ENCODE measurements at places on chromosomes 6 and 20.

GRCh38 chr20:2874456-2874855 lies 1.2 kb downstream of the PTPRA start:
- no peak for DNase-seq

DNA sequence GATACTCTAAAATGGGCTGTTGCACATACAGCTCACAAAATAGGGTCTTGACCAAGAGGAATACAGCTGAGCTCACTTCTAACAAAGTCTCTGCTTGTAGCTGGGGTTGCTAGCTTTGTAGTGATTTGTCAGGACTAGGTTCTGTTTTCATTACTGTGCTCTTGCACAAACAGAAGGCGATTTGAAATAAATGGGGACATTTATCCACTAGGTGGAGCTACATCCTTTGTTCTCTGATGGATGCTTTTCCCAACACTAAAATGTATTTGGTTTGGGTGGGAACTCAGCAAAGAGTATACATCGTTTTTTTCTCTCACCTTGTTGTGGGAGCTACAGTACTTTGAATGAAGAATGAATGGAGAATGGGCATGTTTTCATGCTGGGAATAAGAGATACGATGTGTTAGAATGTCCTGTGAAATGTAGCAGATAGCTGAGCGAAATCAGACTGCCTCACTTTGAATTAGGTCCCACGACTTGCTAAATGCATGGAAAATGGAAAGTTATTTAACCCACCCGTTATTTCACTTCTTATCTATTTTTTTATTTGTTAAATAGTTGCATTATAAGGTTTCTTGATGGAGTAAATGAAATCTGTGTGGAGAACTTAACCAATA lies 494.7 kb upstream of the MAP3K7 start:
- DNase-seq, result no peak

DNA sequence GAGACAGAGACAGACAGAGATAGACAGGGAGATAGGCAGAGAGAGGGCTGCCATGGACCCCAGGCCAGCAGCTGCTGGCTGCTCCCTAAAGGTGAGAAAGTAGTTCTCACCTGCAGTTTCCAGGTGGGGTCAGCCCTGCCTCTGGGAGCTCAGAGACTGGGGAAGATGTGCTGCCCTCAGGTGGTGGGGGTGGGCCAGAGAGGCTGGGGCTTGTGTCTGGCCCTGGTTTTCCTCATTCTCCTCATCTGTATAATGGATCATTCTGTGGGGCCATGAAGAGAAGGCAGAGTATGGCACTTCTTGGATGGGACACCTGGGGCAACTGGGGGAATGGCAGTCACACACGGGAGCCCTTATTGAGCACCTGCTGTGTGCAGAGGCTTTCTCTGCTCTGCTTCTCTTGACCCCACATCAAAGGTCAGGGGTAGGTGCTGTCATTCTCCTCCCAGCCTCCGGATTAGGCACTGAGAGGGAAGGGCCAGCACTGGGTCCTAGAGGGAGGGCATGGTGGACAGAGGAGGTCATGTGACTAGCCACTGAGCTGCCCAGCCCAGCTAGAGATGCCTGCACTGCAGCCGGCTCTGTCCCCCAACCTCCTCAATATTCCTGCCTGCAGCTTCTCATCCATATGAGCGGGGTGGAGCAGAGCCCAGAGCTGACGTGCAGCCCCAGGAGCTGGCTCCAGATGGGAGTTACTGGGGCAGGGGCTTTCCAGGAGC lies 4.1 kb downstream of the ANGPT4 start:
- DNase-seq, result no peak

DNA sequence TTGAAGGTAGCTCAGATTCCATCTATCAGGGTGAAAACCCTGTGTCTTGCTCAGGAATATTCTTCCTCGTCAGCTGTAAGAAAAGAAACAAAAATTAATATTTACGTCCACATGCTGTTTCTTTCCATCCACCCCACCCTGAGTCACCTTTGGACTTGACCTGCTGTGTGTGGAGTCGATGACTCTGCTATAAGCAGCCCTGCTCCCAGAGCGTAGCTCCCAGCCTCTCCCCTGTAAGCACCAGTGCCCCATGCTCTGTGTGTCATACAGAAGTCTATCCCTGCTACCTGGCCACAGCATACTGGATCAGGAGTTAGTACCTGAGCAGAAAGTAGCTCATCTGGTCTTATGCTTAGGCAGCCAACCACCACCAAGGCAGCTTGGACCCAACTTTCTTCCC lies 223.6 kb downstream of the SOD2 start:
- DNase-seq, result no peak

GRCh38 chr6:34213772-34214171 lies 22.9 kb upstream of the HMGA1 start:
- no peak for DNase-seq

DNA sequence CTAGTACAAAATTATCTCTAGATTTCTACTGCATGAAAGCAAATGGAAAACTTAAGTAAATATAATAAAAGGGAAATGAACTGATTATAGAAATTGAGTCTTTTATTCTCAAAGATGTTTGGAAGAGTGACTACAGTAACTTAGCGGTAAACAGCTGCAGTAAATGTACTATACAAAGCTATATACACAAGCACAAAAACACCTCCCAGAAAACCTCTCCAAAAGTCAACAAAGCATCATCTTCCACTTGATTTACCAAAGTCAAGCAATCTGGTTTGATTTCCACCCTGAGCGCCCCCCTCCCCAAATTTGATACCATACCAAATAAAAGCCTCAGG lies 142.1 kb upstream of the SHLD1 start:
- DNase-seq, result no peak

- no peak for DNase-seq
These were observed 89.7 kb downstream of the SMPDL3A start for GRCh38 chr6:122878796-122879195.

DNA sequence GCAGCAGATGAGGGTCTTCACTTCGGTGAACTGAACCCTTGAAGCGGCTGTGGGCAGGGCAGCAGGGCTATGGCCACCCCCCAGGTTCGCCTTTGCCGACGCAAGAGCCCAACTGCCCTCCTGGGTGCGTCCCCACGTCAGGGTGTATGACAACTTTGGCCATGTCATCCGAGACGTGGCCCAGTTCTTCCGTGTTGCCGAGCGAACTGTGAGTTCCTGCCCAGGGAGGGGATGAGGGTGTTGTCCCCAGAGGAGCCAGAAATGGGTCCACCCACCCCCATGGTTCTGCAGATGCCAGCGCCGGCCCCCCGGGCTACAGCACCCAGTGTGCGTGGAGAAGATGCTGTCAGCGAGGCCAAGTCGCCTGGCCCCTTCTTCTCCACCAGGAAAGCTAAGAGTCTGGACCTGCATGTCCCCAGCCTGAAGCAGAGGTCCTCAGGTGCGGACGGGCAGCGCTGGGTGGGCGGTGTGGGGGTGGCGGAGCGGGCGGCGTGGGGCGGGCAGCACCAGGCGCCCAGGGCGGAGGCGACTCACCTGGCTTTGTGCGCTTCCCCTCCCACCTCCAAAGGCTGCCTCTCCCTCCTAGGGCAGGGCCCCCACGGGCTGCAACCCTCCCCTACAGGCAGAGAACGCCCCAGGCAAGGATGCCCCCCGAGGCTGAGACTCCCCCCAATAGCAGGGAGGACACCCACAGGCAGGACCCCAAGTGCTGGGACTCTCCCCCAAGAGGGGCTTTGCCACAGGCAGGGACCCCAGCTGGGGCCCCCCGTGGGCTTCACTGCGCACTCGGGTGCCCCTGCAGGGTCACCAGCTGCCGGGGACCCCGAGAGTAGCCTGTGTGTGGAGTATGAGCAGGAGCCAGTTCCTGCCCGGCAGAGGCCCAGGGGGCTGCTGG lies 6.2 kb upstream of the TNFRSF6B start:
- no peak for DNase-seq

- DNase-seq, result no peak
These were observed 23.2 kb upstream of the RIN2 start for GRCh38 chr20:19734811-19735210.

- DNase-seq, result no peak
These were observed 95.2 kb upstream of the BTN3A2 start for GRCh38 chr6:26269531-26270485.

GRCh38 chr6:133817460-133818047 lies 71.4 kb upstream of the TCF21 start:
- DNase-seq, result no peak

DNA sequence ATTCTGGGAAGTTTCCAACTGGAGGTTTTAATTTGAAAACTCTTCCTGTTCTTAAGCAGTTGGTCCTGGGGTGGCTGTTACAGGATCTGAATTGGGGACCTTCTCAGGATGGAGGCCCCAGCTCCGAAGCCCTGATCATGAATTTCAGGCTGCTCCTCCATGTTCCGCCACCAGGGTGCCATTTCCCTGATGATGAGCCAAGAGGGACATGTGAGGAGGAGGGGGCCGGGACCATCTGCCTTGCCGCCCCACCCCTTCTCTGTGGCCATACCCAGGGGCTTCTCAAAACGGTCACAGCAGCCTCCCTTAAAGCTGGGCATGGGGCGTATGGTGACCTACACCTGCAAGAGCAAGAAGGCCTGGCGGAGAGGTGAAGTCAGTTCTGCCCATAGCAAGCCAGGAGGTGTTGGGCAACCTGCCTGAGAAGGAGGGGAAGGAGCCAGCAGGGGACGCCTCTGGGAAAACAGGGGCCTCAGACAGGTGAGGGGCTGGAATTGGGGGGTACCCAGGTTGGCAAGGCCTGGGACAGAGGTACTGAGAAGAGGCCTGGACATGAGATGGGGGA lies 3.6 kb upstream of the BAK1 start:
- DNase-seq, result no peak

- DNase-seq, result no peak
These were observed 190.8 kb upstream of the BMP2 start for GRCh38 chr20:6576726-6577125.

DNA sequence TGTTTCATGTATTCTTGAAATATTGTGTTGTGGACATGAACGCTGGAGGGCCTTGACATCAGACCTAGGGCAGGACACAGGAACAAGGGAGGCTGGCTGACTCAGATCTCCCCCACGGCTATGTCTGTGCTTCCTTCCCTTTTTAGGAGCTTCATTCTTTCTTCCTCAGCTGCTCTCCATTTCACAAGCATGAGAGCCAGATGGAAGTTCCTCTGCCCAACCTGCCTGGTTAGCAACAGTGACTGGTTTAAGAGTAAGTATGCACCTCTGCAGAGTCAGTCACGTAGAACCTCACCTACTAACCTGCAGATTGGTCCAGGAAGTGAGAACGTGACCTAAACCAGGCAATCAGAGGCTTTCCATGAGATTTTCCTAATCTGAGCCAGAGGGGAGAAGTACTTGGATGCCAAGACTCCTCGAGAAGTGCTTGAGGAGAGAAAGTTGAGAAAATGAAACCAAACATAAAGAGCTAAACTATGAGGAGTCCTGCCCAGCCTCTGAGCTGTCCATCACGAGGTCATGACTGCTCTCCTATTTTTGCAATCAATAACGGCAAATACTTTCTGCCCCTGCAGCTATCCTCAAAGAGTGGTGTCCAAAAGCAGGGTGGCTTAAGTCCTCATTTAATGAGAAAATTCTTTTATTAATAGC lies 465.2 kb upstream of the CITED2 start:
- no peak for DNase-seq

DNA sequence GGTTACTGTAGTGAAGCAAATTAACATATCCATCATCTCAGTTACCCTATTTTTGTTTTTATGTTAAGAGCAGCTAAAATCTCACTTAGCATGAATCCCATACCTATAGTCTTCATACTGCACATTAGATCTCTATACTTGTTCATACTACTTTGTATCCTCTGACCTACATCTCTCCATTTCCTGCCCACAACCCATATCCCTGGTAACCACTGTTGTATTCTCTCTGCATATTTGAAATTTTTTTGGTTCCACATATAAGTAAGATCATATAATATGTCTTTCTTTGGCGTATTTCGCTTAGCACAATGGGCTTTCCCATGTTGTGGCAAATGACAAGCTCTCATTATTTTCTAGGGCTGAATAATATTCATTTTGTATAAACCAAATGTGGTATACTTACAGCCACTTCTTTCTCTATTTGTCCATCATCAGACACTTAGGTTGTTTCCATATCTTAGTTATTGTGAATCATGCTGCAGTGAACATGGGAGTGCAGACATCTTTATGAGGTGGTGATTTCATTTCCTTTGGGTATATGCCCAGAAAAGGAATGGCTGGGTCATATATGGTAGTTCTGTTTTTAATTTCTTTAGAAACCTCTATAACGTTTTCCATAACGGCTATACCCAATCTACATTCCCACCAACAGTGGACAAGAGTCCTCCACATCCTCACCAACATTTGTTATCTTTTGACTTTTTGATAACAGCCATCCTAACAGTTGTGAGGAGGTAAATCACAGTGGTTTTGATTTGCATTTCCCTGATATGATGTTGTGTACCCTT lies 39.8 kb downstream of the BACH2 start:
- no peak for DNase-seq

- DNase-seq, result no peak
These were observed 483.3 kb downstream of the TFAP2B start for GRCh38 chr6:51301962-51302361.

DNA sequence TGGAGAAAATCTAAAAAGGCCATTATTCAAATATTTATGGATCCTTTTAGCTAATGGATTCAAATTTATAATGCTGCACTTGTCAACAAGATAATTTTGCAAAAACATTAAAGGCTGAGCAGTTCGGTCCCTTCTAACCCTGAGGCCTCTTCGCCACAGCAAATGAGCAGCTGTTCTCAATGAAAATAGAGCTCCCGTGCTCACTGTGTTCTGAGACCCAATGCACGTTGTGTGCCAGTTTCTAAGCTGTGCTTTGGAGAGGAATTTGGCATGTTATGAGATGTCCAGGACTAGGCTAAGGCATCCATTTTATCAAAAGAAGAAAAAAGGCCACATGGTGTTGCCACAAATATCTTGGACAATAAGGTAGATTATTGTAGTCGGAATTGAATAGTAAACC lies 220.1 kb upstream of the TSHZ2 start:
- DNase-seq, result no peak

GRCh38 chr6:163739408-163739725 lies 324.8 kb downstream of the QKI start:
- DNase-seq, result no peak

DNA sequence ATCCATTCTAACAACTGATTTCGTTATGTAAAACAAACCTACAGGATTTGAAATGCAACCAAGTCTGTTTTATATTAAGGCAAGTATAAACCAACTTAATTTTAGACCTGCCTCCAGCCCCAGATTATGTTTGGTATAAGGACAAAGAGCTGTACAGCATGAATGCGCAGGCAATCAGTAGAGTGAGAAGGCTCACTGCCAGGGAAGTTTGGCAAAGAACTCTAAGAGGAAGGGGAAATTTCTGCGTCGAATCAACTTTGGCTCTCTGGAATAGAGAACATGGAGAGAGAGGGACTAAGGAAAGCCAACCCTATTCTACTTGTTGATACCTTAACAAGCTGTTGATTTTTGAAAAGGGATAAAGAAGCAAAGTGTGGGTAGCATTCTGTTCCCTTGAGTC lies 96.9 kb upstream of the FOXO3 start:
- no peak for DNase-seq
